Activated naive CD4-positive, alpha-beta T cell treated with anti-CD3 and anti-CD28 coated beads, Interleukin-2, amount 50 U/mL, for 72 hours (primary cell): ENCODE measurements at places on chromosomes 5 and 9. TPM values are rescaled to one million over a fixed set of nuclear protein-coding genes. Genes with fewer than 3 reads are reported as not detected.

CCIN gene
- not detected for total RNA-seq

CTXN3 gene
- not detected for total RNA-seq

MATR3 gene
- total RNA-seq = 182 TPM

CAPSL gene
- total RNA-seq = 1.1 TPM

DDX4 gene
- not detected for total RNA-seq

DNAI1 gene
- not detected for total RNA-seq

ESM1 gene
- total RNA-seq = not detected

NRG2 gene
- total RNA-seq = not detected

PPP3R2 gene
- not detected for total RNA-seq

CKMT2 gene
- total RNA-seq = 0.51 TPM

WDR38 gene
- total RNA-seq = not detected

ADAMTSL2 gene
- 1.2 TPM for total RNA-seq

PCDHGC5 gene
- total RNA-seq = not detected

EMB gene
- total RNA-seq = 49.4 TPM

C5orf58 gene
- not detected for total RNA-seq

HINT1 gene
- total RNA-seq = 373 TPM

FBXO10 gene
- total RNA-seq = 1.4 TPM

CCL27 gene
- 0.64 TPM for total RNA-seq

MAMDC2 gene
- not detected for total RNA-seq

IFNB1 gene
- total RNA-seq = 0.46 TPM

GMCL2 gene
- not detected for total RNA-seq

SMIM33 gene
- total RNA-seq = 0.53 TPM

SNCAIP gene
- total RNA-seq = not detected

EIF4EBP3 gene
- 14.8 TPM for total RNA-seq

SHC3 gene
- not detected for total RNA-seq

GABRB2 gene
- not detected for total RNA-seq

BNC2 gene
- not detected for total RNA-seq

GOLM1 gene
- total RNA-seq = 3.5 TPM

GPX3 gene
- not detected for total RNA-seq

SLC24A2 gene
- total RNA-seq = 0.05 TPM

NEURL1B gene
- total RNA-seq = 1.4 TPM

SPATA31D4 gene
- total RNA-seq = not detected

LCP2 gene
- 194 TPM for total RNA-seq

TERT gene
- total RNA-seq = 16.6 TPM

SLC34A3 gene
- total RNA-seq = 0.12 TPM

FOXD4 gene
- not detected for total RNA-seq

ENTPD2 gene
- total RNA-seq = 0.27 TPM

SYK gene
- 0.29 TPM for total RNA-seq

PCDHGB1 gene
- total RNA-seq = not detected

IGFBPL1 gene
- total RNA-seq = not detected

CTSL gene
- 5.2 TPM for total RNA-seq

LCN2 gene
- not detected for total RNA-seq

GPR150 gene
- 0.74 TPM for total RNA-seq

CRB2 gene
- total RNA-seq = not detected

CSF2 gene
- total RNA-seq = 39.7 TPM

PLPP7 gene
- total RNA-seq = 0.14 TPM

EIF4E1B gene
- not detected for total RNA-seq
